ENCODE measurements at places on chromosomes 12 and 14. TPM values are rescaled to one million over a fixed set of nuclear protein-coding genes. Genes with fewer than 3 reads are reported as not detected.

Gene SCN8A
- total RNA-seq, result 23.9 TPM

Gene GARIN6
- total RNA-seq, result not detected

Gene DNAI7
- not detected for total RNA-seq

Gene SLC25A21
- total RNA-seq, result 12.1 TPM

Gene RASAL1
- total RNA-seq, result 5.4 TPM

Gene SIX4
- total RNA-seq, result 50.2 TPM

Gene ANO2
- 3.3 TPM for total RNA-seq

Gene KRT6C
- not detected for total RNA-seq

GRCh38 chr14:23302290-23303225 lies at the start of gene PPP1R3E:
Gene PPP1R3E, minus strand, starts transcription at chr14:23302859. Its CDS starts 283 bp downstream, at chr14:23302576.
- DNase-seq, result peak; percentile 76

DNA sequence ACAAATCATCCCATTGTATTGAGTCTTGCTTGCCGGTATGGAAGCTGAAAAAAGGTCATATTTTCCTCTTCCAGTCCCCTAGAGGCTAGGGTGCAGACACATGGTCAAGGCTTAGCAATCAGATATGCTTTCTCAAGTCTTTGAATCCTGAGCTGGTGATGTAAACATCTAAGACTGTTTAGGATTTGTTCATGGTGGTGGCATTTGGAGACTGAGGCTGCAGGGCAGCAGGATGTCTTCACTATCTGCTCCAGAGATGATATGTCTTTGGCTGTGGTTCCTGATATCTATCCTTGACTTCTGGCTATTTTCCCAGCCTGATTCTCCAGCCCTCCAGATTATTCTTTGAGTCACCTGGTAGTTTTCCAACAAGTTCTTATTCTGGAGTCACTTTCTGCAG lies 50.5 kb upstream of the DACT1 start:
- no peak for DNase-seq

- no peak for DNase-seq
These were observed 230.5 kb upstream of the EGLN3 start for GRCh38 chr14:34181338-34181737.

GRCh38 chr12:76866726-76867125 lies 12.1 kb downstream of the CSRP2 start:
- no peak for DNase-seq

- DNase-seq, result no peak
These were observed 44.9 kb downstream of the LGMN start for GRCh38 chr14:92703516-92703915.

DNA sequence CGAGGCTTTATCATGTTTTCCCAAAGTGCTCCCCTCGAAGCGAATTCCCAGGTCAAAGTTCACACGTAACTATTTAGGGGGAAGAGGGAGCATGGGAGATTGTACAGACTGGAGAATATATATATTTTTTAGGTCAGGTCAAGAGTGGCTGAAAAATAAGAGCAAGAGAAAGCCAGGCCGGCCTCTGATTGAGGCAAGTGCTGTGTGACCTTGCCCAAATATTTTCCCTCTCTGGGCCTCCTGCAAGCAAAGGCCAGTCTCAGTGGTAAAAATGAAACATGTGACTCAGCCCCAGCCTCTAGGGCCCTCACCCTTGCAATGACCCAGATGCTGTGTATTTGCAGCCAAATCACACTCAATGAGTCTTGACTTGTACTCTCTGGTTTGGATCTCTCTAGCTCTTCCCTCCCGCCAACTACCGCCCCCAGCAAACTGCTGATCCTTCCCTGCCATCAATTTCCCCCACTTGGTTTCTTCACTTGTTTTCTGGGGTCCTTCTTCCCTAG lies 34.1 kb downstream of the SMUG1 start:
- DNase-seq, result no peak

GRCh38 chr12:32331133-32331532 lies 68.2 kb upstream of the FGD4 start:
- DNase-seq, result peak; percentile 28

- no peak for DNase-seq
These were observed 13.7 kb upstream of the ALX1 start for GRCh38 chr12:85266356-85266755.

- DNase-seq, result no peak
These were observed 77.8 kb downstream of the HSD17B6 start for GRCh38 chr12:56840922-56841321.

DNA sequence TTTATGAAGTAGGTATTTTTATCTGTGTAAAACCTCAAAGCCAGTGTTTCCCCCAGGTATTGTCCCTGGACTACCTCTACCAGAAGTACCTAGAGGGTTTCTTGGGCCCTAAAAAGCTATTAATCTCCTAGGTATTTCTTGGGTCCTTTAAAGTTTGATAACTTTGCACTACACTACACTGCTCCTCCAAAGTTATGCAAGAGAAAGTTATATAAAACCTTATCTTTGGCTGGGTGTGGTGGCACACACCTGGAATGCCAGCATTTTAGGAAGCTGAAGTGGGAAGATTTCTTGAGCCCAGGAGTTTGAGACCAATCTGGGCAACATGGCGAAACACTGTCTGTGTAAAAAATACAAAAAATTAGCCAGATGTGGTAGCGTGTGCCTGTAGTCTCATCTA lies 34.9 kb downstream of the PTPN21 start:
- DNase-seq, result no peak

DNA sequence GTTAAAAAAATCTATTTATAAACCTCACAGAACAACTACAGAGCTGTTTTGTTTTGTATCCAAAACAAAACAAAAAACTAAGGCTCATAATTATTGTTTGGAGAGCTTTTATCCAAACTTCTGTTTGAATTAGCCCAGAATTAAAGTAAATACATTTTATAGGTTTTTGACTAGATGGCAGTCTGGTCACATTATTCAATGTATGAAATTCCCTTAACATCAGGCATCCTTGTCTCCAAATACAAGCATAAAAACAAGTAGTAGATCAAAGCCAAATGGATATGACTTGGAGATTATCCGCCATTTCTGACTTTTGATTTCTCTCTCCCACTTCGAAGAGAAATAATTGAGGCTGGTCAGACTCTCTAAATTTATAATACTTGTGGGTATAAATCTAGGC lies 63.5 kb downstream of the SLC38A1 start:
- DNase-seq, result no peak

DNA sequence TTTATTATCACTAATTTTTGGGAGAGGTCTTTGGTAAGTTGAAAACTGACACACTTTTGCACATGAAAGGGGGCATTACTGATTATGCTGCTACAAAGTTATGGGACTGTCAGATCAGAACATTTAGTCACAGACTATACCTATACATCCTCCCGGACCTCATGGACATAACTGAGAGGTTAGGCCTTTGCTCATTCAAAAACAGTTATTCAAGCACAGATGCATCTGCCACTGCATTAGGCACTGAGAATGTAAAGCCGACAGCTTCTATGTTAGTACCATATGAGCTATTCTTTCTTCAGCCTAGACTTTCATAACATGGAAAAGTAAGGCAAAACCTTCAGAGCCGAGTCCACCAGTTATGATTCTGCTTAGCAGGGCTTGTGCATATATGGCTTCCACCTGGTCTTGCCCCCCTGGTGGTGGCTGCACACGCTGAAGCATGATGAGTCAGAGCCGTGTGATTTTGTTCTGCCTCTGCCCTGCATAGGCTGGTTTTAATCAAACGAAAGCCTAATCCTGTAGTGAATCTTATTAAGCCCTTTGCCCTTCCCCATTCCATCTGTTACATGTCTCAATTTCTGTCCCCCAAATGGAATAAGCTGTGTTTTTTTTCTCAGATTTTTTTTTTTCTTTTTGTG lies 21.8 kb upstream of the RNU6-8 start:
- DNase-seq, result peak; percentile 30

DNA sequence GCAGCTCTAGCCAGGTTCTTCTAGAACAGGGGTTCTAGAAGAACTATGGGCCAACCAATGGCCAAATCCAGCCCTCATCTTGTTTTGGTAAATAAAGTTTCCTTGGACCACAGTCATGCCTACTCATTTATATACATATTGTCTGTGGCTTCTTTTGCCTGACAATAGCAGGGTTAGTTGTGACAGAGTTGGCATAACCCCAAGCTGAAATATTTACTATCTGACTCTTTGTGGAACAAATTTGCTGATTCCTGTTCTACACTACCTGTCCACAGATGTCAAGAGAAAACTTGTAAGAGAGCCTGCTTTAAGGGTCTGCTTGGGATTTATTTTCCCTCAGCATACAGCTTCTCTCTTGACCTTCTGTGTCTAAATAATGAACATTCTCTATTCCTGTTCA lies 289.0 kb downstream of the KSR2 start:
- no peak for DNase-seq

DNA sequence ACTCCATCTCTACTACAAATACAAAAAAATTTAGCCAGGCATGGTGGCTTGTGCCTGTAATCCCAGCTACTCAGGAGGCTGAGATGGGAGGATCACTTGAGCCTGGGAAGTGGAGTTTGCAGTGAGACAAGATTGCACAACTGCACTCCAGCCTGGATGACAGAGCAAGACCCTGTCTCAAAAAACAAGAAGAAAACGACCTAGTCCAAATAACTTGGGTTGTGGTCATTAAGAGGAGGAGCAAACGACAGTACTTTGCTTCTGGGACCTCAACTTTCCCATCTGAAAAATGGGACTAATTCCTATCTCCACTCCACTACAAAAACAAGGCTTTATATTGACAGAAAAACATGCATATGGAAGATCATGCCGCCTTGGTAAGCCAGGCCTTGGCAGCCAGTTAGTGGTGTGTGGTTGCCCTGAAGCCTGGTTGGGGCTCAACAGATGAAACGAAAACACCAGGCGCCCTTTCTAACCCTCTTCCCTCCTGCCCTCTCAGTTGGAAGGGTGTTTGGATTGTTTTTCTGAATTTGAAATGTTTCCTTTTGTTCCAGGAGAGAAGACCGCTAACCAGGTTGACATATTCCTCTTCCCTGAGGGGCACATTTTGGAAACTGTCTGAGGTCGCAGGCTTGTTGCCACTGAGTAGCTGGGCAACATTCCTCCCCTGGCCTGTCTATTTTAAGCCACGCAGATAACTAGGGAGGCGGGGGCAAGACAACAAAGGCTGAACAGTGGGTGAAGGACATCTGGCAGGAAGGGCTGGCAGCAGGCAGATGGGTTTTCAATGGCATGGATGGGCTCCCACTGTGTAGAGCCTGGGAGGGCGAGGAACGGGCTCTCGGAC lies 13.7 kb upstream of the VPS37B start:
- DNase-seq, result peak; percentile 45

GRCh38 chr14:29016050-29016900 lies 249.7 kb downstream of the FOXG1 start:
- DNase-seq, result peak; percentile 86

DNA sequence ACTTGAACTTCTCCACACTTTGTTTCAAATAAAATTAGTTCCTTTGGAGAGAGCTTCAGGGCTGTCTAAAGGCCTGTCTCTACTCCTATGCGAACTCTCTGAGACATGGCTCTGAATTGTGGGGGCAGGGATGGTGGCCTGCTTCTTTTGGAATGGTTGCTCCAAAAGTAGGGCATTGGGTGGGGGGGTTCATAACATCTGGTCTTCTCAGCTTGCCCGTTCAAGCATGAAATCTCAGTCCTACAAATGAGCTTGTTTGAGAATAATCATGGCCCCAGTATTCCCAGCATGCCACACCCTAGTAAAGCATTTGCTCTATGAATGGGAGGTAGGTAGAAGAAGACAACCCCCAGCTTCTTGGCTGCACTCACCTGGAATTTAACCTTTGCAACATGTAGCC lies 6.7 kb downstream of the GPR135 start:
- DNase-seq, result no peak

GRCh38 chr14:35883677-35884293 lies 57.6 kb downstream of the BRMS1L start:
- peak; percentile 63 for DNase-seq

- no peak for DNase-seq
These were observed 184.2 kb upstream of the GZMB start for GRCh38 chr14:24818058-24818822.

DNA sequence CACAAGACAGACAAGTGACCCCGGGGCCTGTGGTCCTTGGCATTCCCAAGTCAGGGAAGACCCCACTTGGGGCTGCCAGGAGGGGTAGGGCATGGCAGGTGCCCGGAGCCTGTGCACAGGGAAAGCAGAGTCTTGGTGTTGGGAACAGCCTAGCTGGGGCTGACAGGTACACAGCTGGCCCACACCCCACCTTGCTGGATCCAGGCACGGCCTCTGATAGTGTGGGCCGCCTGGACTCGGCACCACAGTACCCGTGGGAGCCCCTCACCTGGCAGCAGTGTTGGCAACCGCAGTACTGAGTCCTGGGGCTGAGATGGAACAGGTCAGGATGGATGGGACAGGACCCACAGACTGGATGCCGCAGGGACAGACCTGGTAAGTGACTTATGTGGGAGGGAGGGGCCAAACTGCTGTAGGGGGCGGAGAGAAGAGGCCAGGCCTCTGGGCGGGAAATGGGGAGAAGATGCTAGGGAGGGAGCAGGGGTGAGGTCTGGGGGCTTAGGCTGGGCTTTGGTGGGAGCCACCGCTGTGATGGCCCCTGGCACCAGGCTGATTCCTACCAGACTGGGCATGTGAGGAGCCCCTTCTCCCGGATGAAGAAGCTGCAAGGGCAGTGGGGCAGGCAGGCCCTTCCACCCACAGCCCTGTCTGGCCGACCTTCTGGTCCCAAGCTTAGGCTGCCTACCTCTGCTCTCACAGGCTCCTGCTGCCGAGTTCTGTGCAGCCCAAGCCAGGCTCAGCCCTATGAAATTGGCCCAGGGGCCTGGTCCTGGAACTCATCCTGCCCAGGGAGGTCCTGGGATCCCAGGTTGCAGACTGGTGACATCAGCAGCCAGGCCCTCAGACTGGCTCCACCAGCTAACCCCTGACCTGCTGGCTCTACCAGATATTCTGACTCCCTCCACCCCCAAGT lies at the start of gene TGM1:
TSS of gene TGM1 (minus strand) at position 357 of the 913 bp plus-strand sequence. CDS start 825 bp downstream, outside the sequence.
- DNase-seq, result peak; percentile 56

DNA sequence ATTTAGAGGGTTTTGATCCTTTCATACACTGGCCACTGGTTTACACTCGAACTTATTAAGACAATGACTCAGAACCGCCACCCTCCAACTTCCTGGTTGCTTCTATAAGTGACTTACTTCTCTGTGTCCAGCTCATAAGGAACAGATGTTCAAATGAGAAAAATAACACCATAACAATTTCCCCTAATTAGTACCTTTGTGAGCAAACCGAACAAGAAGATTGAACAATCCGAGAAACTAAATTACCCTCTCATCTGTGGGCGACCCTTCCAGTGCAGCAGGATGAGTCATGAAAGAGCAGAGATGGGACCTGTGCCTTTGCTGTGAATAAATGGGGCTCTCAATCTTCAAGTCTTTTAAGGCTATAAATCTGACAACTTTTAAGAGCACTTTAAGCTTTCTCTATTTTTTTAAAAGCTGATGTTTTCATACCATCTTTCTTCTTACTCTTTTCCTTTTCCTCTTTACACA lies 146.8 kb upstream of the RASSF8 start:
- no peak for DNase-seq

DNA sequence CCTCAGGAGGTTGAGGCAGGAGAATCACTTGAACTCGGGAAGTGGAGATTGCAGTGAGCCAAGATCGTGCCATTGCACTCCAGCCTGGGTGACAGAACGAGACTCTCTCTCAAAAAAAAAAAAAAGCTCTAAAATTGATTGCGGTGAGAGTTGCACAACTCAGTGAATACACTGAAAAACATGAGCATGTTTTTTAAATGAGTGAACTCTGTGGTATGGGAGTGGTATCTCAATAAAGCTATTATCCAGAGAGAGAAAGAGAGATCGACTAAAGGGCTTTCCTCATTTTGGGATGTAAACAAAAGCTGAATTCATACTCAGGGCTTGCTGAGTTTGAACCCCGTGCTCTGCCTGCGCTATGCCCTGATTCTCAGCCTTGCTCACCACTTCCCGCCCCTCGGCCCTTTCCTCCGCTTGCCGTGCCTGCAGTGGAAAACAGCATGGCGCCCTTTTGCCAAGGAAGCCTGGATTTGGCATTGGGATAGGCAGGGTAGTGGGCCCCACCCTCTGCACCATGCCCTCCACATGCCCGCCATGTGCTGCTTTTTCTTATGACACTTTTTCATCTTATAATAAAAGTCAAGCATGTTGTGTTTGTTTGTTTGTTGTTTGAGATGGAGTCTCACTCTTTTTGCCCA lies 102.5 kb downstream of the LGMN start:
- no peak for DNase-seq
